ENCODE measurements at places on chromosomes 5 and 9.

DNA sequence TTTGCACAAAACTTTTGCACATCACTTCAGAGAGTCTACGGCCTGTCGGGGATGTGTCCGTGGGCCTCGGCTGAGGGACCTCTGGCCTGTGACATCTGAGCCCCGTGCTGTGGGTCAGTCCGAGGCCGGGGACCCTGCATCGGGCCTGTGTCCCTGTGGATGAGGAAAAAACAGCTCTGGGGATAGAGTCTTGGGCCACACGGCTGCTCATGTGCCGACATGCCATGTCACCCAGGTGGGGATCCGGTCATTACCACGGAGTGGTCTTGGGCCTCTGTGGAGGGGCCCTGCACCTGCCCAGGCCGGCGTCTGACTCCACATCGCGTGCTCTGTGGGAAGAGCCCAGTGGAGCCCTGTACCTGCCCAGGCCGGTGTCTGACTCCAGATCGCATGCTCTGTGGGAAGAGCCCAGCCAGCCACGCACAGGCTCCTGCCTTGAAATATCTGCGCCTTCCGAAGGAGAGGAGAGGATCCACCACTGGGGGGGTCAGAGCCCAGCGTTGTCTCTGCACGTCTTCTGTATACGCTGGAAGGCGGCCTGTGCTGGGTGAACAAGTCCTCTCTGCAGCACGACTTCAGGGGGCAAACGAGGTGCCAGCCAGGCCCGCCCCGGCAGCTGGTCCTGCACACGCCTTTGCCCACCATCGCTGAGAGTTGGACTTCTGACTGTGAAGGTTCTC, 27.5 kb upstream of the IRX4 start:
- DNase-seq = no peak

DNA sequence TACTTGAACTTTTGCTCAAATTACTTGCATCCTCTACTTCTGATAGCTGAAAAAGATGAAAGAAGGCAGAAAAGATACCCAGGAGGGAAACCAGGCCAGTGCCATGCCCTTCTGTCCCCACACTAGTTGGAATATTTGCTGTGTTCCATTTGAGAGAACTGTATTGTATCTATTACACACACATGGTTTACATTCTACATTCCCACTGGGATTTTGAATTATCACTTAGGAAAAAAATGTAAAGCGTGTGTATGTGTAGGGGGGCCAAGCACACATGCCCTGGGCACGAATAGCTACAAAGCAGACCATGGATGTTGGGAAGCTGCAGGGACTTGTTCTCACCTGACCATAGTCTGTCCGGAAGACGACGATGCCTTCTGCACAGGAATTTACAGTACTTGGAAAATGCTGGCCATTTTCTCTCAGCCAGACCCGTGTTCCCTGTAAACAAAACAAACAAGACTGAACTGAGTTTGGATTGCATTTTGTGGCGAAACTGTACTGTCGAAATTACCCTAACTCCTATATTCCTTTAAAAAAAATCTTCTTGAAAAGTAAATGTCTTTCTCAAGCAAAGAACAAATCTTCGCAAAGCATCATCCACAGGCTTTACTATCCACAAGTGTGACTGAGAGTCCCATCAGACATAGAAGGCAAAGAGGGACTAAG, 58.7 kb downstream of the MYO10 start:
- no peak for DNase-seq

DNA sequence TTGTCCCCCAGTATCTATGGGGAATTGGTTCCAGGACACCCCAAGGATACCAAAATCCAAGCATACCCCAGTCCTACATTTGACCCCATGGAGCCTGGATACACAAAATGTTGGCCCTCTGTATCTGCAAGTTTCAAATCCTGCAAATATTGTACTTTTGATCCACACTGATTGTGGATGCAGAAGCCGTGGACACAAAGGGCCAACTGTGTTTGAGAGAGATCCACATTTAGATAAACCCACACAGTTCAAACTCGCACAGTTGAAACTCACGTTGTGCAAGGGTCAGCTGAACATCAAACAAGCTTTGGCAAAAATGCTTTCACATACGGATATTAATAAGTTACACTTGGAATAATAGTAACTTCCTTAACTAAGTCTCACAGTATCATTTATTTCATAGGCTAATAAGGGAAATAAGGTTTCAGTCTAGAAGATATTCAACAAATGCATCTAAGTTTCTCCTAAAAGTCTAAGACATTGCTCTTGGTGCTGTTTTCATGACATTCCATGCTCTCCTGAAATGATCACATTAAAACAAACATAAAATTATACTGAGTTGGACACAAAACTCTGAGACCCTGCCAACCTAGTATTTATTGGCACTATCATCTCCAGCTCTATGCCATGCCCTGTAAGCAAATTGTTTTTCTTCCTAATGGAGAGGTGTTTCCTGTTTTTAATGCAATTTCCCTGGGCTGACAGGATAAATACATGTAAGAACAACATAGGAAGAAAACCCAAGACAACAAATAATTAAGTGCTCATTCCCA, 32.3 kb downstream of the ACTL7A start:
- DNase-seq = no peak

DNA sequence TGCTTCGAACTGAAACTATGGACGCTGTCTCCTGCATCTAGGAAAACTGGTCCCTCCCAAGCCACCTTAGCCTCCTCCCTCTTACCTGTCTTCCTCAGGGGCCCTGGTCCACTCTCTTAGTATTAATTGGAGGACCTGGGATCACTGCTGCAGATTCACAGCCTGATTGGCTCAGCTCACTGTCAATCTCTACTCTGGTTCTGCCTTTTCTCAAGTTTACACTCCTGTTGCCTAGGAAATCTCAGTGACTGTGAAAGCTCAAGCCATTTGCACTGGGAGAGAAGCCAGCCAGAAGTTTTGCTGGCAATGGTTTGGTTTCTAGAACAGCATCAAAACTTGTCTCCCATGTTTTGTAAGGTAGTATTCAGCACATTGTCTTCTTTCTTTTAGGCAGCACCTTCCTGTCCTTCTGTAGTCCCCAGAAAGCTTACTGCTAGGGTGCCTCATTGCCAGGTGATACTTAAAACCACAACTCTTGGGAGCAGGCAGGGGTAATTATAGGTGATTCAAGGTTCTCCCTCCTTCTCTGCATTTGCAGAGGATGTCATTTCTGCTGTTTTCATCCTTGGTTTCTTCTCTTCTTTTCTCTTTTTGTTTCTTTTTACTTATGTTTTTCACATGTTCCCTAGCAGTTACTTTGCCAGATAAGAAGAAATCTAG, at the start of gene CAPSL:
TSS of gene CAPSL (minus strand) at position 55 of the 660 bp plus-strand sequence. CDS start 17,502 bp downstream, outside the sequence.
- DNase-seq = peak; percentile 41

GRCh38 chr5:7576023-7576715, 180.2 kb downstream of the ADCY2 start:
- DNase-seq = no peak

DNA sequence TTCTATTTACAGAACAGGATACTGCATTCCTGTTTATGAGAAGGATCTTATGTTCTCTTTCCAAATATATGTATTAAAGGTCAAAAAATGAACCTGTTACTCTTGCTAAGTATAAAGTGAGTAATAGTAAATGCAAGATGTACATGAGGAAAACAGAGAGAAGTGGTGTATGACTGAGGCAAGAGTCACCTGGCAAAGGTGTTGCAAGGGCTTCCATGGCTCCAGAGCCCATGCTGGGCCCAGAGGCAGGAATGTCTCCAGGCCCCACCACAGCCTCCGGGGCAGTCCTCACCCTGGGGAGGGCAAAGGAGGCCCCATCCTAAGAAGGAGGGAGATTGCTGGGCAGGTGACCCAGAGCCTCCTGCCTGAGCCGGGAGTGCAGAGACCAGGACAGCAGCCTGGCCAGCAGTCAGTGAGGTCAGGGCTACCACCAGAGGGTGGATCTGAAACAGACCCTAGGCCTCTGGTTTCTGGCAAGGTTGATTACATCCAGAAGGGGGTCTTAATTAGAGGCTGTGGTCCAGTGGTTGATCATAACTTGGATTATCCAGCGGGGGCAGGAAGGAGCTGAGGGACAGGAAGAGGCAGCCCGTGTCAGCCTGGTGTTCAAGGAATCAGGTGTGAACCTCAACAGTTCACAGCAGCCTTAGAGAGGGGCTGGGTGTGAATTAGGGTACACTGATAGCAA, 57.3 kb upstream of the CPLX2 start:
- DNase-seq = no peak

- no peak for DNase-seq
Observed at GRCh38 chr5:32406650-32407049, 37.9 kb downstream of the ZFR start.

DNA sequence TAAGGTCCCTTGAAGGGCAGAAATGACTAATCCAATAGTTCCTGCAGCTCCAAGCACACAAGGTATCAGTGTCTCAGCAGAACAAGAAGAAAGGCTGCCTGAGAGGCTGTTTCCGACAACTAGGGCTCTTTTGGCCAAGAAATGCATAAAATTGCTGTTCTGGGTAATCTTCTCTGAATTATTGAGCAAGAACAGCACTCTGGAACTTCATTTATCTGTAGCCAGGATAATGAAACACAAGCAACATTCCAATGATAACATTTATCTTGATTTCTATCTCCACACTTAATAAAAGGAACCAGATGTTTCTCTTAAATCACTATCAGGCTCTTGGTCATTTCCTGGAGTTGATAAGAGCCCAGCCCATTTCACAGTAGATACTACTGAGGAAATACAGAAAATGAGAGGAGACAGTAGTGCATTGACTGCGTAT, 17.0 kb upstream of the AUH start:
- no peak for DNase-seq

GRCh38 chr5:102867992-102868662, 113.0 kb downstream of the PAM start:
- DNase-seq = no peak

- DNase-seq = no peak
Observed at GRCh38 chr9:132249123-132249522, 87.3 kb downstream of the NTNG2 start.

GRCh38 chr9:109574061-109574882, 76.2 kb upstream of the PTPN3 start:
- DNase-seq = no peak

Measured in uterus (tissue), 4 donors.